Left renal cortex interstitium (tissue), 4 donors: ENCODE measurements at places on chromosomes 6 and 20. TPM values are rescaled to one million over a fixed set of nuclear protein-coding genes. Genes with fewer than 3 reads are reported as not detected.

DNA sequence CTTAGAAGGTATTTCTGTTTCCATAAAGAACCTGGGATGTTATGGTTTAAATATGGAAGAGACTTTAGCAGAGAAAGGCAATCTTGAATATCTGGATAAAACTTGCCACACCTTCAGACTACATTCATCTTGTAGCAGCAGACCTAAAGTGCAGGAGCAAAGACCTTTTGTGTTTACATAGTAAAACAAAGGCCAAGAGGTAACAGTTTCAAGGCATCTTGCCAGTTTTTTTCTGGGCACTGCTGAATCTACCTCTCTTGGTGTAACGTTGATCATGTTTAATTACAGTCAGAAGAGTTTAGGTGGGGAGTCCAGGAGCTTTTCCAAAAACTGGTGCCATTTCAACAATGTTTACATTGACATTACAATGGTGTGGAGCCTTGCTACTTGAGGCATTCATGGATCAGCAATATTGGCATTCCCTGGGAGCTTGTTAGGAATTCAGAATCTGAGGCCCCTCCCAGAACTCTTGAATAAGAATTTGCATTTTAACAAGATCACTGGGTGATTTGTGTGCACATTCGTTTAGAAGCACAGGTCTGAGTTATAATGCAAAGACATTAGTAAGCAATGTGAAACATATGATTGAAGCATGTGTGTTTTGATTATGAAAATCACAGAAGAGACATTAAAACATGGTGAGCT is 94.5 kb downstream of the F13A1 start:
- no peak for DNase-seq

DNA sequence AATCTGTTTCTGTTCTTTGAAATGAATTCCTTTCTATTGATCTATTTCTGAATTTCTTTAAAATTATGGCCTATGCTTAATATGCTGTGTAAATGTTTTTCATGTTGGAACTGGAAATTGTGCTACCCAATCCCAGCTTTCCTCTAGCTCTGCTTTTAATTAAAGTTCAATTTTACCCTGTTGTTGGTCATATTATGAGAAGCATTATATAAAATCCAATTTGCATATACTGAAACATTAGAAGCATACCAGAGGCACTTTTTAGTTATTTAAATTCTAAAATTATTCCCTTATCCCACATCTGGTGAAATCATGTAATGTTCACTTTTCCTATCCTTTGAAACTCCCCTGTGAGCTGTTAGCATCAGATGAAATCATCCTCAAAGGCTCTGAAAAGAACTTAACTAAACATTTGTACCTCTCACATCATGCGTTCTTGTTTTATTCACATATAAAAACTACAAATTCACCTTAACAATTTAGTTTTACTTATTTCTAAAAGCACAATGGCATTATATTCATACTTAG is 160.6 kb upstream of the COL21A1 start:
- no peak for DNase-seq

Gene MRPL18
- polyA plus RNA-seq = 74.6 TPM

Gene TAF8
- 19.5 TPM for polyA plus RNA-seq

DNA sequence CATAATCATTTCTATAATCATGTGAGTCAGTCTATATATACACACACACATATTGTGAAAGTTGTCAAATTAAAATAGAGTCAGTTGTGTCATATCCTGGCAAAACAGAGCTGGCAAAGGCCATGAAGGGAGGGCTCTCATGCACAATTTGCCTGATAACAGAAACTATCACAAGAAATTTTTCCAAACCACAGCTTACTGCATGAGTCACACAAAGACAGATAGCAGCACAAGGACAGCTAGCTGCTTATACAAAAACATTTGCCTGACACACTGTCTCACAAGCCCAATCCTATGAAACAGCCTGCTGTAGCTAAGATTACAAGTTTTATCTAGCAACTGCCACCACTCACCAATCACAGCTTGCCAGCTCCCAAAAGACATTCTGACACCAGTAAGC is 848.5 kb upstream of the MAN1A1 start:
- no peak for DNase-seq

DNA sequence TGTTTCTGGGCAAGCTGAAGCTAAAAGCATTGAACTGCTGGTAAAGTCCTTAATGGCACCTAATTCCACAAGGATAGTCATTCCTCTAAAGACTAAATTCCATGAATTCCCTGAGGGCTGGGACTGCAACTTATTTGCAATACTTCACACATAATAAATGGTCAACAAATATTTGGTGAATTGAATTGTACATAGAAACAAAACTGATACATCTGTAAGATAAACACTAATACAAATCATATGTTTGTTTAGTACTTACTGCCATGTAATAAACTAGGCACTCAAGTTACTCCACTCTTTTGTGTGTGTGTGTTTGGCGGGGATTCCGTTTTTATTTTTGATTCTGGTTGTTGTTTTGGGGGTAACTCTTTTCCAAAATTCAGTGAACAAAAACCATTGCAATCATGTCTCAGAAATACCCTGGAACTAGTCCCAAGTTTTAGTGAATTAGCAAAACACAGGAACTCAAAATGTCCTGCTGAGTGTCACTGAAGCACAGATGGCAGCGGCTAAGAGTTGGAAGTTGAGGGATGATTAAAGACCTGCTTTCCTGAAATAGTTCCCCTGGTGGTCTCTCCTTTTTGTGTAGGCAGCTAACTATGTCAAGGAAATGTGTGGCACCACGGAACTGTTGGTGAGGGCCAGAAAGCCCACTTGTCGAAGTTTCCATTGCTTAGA is 74.8 kb upstream of the SNRPB2 start:
- DNase-seq = no peak

Gene PBOV1
- polyA plus RNA-seq = not detected

- no peak for DNase-seq
Observed at GRCh38 chr6:122400121-122400450, 634 bp downstream of the HSF2 start.
